ENCODE measurements at places on chromosomes 4 and X. TPM values are rescaled to one million over a fixed set of nuclear protein-coding genes. Genes with fewer than 3 reads are reported as not detected.

PALLD gene
- 5.8 TPM for total RNA-seq

ASMTL gene
- total RNA-seq, result 63.3 TPM

ZNF732 gene
- not detected for total RNA-seq

NHSL2 gene
- total RNA-seq, result 7.9 TPM

CCDC149 gene
- not detected for total RNA-seq

GPR173 gene
- not detected for total RNA-seq

ATP8A1 gene
- 18.7 TPM for total RNA-seq

- no peak overlapping the region for H3K27ac ChIP-seq
- H3K4me1 ChIP-seq, result no peaks in the 10 kb centered on the region
- no peaks in the 10 kb centered on the region for H3K27me3 ChIP-seq
- no peak overlapping the region for H3K4me3 ChIP-seq
- no peak for DNase-seq
Observed at GRCh38 chrX:134727363-134727762, 69.1 kb upstream of the PLAC1 start.

DNA sequence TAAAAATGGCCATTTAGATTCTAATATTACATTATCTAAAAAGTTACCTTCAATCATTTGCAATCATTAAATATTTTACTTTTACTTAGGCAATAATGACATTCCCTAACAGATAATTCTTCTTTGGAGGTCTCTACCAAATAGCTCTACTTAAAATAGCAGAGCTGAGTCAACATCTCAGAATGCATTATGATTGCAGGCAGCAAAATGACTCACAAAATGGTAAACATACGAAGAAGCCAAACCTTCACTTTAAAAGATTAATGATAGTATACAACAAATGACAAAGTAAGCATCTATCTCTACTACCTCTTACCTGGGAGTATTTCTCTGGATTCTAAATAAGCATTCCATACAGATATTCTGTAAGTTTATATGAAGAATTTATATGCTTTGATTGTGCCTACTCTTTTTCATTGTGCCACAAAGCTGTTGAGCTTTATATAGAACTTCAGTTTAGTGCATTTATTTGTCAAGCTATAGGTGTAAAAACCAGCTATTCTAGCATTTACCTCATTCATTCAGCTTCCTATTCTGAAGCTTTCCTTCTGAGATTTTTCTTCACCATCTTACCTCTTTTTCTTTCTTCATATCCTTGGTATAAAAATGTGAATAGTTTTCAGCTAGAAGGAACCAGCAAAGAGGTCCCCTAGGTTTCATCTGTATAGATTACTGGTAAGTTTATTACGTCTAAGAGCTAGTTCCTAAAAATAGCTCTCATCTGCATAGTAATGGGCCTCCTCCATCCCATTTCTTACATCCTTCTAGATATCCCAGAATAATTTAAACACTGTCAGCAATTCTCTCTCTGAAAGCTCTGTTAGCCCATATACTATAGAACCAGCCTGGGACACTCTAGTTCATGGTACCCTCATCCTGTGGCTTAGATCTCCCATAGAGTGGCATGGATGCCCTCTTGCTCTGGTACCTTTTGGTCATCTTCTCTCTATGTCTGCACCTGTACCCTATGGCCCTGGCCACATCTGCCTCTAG, 17.2 kb upstream of the SPCS3 start:
- H3K36me3 ChIP-seq, result no peaks in the 10 kb centered on the region
- H3K4me3 ChIP-seq, result no peak overlapping the region
- no peak overlapping the region for H3K27ac ChIP-seq
- H3K27me3 ChIP-seq, result peaks cover 5% of the 10 kb centered on the region
- no peaks in the 10 kb centered on the region for H3K4me1 ChIP-seq
